HEK293T (cell line): ENCODE measurements at places on chromosomes 1 and 21.

DNA sequence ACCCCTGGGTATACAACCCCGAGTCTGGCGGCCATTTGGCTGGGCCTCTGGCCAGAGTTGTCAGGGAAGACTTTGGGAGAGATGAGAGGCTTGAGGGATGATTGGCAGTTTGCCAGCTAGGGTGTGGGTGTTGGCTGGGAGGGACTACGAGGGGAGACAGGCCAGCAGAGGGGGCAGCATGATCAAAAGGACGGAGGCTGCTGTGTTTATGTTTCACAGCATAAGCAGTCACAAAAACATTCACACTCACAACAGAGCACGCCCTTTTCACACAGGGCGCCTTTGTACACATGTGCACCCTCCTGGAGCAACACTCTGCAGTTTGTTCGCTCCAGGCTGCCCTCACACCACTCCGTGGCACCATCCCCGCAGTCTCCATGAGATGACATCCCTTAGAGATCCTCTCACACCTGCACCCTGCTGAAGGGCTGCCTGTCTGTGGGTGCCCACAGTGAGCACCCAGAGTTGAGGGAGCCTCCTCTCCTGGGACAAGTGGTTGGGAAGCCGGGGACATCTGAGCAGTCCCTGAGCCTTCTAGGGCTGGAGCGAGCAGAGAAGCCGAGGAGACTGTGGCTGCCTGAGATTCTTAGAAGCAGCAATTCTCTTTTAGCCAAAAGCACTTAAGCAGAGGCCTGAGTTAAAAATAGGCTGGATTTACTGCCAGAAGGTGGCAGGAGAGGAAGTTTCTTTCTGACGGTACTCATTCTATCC, 15.4 kb downstream of the EFNA3 start:
- no peak for DNase-seq

DNA sequence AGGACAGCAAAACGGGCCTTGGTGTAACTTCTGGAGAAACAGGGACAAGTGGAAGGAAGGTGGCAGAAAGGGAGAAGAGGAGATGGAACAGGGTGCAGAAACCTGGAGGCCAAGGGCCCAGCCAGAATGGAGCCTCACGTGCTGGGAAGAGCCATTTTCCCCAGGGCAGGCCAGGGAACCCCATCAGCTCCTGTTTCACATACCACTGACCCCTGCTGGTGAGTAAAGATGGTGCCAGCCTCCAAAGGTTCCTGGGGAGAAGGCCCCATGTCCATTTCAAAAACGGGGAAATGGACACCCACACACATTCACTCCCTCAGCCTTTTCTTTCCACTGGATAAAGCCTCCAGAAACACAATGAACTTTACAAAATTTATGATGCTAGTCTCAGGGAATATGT, 57.6 kb upstream of the JUN start:
- peak; percentile 53 for DNase-seq

- no peak for DNase-seq
These were observed 3.6 kb upstream of the IL12RB2 start for GRCh38 chr1:67304023-67304422.

DNA sequence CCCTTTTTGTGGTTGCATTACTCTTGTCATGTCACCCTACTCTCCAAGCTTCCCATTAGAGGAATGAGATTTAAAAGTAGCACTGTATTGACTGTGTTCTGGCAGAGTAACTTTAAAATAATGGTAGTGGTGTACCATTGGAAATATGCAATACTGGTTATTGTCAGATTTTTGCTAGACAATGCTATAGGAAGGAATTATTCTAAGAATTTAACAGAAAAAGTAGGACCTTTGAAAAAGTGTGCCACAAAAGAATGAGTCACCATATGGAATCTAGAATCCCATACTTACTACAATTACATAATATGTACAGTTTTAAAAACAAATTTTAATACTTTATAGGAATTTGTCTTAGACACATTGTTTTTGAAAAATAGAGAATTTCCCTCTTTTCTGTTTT, 13.8 kb downstream of the MIER1 start:
- DNase-seq: no peak

GRCh38 chr1:64890699-64891447, 75.5 kb downstream of the JAK1 start:
- peak; percentile 51 for DNase-seq

DNA sequence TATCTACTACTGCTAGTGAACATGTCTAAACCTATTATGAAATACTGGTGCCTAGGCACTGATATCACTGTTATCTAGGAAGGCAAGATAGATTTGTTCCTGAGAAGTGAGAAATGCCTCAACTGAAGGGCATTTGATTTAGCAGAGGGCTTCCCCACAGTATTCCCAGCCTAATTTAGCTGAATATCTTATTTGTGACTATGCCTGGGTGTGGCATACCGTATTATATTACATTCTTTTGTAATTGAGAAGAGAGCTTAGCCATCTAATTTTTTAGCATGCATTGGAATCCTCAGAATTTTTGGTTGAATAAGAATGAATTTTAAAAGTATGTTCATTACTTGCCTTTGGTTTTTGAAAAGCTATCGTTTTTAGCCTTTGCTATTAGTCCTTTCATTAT, 99.1 kb downstream of the ZP4 start:
- no peak for DNase-seq

- DNase-seq: no peak
These were observed 26.3 kb upstream of the BCAR3 start for GRCh38 chr1:93707956-93708355.

GRCh38 chr1:53409233-53409632, 50.0 kb upstream of the DMRTB1 start:
- no peak for DNase-seq

DNA sequence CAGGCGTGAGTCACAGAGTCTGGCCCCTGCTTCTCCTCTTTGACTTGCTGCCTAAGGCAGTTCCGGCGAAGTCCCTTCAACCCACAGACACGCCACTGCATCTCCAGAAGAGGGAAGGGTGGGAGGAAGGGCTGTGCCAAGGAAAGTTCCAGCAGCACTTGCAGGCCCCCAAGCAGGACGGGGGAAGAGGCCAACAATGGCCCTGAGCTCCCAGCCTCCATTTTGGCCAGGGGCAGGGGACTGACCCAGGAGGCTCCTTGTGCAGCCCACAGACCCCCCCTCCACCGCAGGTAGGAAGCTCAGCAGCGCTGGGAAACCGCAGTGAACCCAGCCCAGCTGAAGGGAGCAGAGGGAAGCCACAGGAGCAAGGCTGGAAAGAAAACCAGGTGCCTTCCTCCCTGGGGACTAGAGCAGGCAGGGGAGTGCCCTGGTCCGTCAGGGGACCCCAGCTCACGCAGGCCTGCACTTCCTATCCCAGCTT, 35.4 kb downstream of the ACOT7 start:
- no peak for DNase-seq

DNA sequence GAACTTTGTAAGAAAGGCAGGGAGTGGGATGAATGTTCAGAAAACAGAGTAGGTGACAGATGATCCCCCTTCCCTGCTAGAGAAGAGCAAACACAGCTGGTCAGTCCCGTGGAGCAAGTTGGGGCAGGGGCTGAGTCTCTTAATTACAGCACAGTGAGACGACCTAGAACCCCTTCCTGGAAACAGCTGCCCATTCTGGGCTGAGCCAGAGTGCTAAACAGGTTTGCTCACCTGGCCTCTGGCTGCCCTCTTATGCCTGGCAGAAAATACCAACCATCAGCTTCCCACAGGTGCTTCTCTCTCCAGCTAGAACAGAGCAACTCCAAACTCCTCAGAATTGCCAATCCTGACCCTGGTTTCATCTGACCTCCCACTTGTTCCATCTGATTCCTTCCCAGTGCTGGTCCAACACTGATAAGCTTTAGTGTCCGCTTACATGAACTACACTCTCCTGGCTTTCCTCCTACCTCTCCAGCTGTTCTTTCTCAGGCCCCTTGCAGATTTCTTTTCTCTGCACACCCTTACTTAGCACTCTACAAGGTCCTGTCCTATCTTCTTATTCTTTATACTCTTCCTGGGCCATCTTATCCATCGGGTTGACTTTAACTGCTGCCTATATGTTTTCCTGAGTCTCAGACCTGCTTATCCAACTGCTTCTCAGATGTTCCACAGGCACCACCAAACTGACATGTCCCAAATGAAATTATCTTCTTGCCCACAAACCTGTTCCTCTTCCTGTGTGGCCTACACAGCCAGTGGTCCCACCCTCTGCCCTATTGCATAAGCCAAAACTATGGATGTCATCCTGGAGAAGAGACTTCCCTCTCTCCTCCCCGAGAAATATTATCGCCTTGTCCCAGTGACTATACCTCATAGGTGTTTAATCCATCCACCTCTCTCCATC, 22.6 kb upstream of the COL9A2 start:
- DNase-seq: no peak

DNA sequence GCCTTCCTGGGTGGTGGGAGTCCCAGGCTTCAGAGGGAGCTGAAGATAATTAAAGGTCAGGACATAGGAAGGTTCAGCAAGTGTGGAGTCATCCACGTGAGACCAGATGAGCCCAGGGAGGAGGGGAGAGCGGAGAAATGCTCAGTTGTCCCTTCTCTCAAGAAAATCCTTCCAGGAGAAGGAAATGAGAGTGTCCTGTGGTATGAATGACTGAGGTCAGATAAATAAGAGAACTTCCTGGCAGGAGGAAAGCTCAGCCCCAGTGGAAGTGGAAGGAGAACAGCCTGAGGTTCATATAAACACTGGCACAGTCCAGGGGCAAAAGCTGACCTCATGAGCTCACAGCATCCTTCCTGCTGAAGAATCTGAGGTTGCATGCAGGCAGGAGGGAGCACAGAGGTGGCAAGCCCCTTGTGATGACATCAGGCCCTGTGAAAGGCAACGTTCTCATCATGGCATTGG, 97.6 kb downstream of the NAV1 start:
- DNase-seq: no peak

DNA sequence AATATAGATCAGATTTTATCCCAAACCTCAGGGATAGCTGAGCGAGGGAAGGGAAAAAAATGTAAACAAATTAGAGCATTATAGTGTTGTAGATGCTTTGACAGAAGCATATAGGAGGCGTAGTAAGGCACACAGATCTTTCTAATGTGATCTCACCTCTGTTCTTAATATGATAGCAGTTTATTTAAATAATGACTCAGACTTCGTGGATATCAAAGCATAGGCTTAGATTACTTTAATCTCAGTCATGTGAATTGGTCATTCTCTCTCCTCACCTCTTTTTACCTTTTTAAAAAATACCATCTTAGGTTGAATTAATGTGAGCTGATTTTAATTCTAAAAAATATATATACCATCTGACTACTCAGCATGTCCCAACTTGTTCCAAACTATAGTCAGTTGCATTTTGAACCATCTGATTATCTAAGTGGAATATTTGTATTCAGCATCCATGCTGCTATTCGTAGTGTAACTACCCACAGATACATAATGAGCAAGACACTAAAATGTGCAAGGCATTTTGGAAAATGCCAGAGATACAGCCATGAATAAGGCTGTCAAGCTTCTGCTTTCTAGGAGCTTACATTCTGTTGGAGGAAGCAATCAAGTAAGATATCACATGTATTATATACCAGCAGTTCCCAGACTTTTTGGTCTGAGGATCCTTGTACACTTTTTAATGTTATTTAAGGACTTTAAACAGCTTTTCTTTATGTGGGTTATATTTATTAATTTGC, 76.7 kb downstream of the OSBPL9 start:
- DNase-seq: no peak

GRCh38 chr1:10245674-10246073, 35.3 kb downstream of the KIF1B start:
- no peak for DNase-seq

DNA sequence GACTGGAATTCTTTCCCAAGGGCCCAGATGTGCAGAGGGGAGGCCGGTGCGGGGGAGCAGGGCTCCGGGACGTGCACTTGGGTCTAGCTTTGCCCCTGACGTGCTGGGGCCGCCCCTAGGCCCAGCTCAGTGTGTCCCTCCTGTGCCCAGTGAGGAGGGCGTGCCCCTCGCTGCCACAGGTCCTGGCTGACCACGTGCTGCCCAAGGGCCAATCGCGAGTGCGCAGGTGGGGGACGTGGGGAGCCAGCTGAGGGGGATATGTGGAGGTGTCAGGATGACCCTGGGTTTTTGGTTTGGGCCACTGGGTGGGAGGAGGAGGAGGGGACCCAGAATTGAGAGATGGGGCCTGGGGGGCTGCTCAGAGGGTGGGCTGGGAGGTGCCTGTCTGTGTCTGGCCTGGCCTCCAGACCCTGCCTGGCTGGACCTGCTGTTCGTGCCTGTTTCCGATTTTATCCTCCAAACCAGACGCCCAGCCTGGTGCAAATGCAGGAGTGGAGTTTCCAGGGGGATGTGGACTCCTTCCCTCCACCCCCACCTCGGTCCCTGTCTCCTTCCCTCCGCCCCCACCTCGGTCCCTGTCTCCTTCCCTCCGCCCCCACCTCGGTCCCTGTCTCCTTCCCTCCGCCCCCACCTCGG, 6.1 kb upstream of the RNF223 start:
- peak; percentile 43 for DNase-seq

- DNase-seq: peak; percentile 78
These were observed 49.2 kb upstream of the PAX7 start for GRCh38 chr1:18581420-18581880.

DNA sequence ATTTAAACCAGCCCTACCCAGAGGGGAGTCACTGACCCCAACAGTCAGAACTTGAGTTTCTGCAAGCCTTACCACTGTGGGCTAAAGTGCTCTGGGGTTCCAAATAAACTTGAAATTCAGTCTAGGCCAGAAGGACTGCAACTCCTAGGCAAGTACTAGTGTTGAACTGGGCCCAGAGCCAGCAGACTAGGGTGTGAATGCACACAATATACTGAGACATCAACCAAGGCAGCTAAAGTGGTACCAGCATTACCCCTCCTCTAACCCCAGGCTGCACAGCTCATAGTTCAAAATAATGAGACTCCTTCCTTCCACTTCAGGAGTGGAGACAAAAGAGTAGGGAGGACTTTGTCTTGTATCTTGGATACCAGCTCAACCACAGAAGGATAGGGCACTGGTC, 18.9 kb upstream of the IL20 start:
- no peak for DNase-seq

GRCh38 chr1:105655032-105655431, 1401.4 kb upstream of the PRMT6 start:
- DNase-seq: no peak

DNA sequence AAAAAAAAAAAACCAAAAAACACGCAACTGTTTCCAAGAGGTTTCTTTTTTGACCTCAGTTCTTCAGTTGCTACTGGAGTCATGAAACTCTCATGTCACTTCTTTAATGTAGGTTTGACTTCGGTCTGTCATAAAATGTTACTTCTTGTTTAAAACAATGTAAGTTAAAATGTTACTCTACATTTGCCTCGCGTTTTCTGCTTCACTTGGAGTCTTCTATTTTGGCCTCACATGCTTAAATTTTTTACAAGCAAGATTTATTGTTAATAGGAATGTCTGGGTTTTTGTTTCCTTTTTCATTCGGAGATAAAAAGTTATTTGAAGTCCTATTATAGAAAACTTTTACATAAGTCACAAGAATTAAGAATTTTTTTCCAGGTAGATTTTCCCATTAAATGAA, 880.2 kb downstream of the LTN1 start:
- DNase-seq: no peak

DNA sequence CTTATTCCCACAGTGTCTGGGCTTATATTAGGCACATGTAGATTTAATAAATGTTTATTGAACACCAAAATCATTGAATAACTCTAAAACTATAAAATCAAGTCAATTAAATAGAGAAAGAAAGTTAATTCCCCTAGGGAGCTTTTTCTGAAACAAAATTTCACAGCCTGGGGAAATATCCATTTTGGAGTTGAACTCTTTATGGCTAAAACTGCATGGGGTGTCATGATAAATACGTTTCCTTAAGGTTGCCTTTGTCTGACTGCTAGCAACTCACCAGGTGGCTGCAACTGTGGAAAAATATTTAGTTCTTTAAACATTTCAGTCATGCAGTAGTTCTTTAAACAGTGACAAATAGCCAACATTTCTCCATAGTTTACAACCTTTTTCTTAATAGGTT, 496.1 kb downstream of the LRRIQ3 start:
- no peak for DNase-seq

- peak; percentile 64 for DNase-seq
These were observed 750 bp downstream of the RHOU start for GRCh38 chr1:228735871-228736586.
